ENCODE measurements at places on chromosomes 1 and 21.

DNA sequence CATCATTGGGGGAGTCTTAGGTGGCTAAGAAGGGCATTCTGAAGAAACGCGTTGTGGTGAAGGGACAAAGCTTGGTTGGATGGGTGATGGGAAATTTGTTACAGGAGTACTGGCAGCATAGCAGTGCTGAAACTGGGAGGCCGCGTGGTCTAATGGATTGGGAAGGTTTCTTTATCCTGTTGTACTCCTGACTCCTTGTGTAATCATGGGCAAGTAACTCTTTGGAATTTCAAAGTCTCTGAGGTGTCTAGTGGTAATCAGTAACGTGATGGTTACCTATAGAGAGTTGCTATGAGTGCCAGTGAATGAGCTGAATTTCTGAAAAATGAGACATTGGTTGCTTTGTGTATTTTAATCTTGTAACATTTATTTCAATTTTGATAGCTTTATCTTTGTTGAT lies 18.5 kb downstream of the DONSON start:
- DNase-seq, result no peak

DNA sequence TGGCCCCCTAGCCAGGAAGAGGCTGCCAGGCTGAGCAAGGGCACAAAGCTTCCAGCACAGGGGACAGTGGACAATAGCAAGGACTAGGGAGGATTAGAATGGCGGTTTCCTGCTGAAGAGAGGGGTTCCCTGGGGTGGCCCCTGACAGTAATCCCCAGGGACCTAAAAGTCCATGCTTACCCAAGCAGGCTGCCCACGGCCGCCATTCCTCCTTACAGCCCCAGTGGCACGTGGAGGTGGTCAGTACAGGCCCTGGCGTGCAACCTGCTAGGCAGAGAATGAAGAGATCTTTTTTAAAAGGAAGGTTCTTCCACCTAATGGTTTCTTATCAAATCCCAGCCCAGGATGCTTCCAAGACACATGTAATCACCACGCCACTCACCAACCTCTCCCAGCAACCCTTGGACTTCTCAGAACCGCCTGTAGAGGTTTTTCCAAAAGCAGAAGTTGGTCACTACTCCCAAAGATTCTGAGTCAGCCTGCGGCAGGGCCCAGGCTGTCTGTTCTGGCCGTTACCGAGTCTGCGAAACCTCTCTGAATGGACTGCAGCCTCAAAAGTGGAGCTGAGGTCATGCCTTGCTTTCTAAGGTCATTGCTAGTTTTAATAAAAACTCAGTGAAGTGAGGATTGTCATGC lies 926 bp downstream of the MRPL55 start:
- no peak for DNase-seq

DNA sequence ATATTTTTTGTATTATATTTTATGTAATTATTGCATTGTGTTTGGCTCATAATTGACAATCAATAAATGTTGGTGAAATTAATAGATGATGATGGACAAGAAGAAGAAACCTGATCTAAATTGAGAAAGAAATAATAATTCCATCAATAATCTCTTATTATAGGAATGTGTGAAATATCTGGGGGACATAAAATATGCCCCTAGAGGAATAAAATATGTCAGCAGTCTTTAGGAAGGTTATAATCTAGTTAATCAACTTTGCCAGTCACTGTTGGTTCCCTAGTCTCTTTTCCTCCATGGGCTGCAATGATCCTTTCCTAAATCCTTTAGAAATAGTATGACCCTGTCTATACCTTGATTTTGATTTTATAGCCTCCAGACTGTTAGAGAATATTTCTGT lies 549.7 kb upstream of the ADGRL4 start:
- DNase-seq, result no peak

DNA sequence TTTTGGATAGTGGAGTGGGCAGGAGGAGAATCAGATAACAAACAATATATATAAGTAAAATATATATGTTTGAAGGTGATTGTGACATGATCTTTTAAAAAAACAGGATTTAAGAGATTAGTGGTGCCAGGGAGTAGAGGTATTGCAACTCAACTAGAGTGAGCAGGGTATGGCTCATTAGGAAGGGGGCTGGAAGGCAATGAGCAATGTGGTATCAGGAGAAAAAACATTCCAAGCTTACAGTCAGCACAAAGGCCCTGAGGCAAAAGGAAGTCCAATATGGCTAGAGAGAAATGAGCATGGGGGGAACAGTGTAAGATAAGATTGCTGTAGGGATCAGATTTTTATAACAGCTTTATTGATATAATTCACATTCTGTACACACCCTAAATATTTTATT lies 5.3 kb upstream of the GADD45A start:
- no peak for DNase-seq

GRCh38 chr1:234774971-234775370 lies 165.0 kb upstream of the IRF2BP2 start:
- no peak for DNase-seq

DNA sequence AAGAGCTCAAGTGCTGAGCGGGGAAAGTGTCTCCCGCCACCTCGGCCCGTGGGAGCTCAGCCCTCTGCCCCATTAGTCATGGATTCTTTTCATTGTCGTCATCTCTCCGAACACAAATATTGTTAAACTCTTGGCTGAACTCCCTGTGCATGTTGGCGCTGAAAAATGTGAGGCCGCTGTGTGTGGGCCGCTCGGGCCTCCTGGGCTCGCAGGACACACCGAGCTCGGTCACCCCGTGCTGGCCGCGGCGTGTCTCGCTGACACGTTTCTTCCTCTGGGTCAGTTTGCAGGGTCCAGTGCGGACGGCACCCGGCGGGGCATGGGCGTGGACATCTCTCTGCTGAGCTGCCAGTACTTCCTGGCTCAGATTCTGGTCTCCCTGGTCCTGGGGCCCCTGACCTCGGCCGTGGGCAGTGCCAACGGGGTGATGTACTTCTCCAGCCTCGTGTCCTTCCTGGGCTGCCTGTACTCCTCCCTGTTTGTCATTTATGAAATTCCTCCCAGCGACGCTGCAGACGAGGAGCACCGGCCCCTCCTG lies 25.6 kb downstream of the SLC45A1 start:
- peak; percentile 36 for DNase-seq

DNA sequence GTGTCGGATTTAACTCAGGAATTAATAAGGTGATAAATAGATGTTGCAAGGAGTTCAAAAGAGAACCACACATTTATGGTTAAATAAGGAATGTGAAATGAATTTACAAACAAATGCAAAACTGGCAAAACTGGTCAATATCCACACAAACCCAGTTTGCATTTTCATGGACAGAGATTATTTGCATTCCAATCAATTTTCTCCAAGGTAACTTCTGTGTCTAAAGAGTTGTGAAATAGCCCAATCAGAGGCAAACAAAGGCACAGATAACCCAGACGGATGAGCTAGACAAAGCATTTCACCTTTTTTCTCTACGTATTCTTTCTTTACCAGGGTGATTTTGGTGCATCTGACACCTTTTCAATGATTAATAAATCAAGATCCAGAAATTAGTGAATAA lies 63.9 kb downstream of the MAP3K7CL start:
- no peak for DNase-seq

DNA sequence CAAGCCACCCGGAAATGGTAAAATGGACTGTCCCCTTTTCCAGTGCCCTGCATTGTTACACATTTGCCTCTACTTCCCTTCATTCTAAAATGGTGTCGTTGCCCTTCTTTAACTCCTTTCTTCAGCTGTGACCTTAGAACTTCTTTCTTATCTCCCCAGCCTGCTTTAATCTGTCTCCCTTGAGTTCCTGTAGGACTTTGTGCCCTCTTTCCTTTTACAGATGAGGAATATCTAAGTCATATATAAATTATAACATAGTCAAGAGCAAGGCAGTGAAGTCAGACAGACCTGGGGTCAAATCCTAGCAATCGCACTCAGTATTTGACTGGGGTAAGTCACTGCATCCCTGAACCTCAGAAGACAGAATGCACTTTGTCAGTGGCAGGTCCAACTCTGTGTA lies 31.4 kb upstream of the TMEM222 start:
- DNase-seq, result no peak

- DNase-seq, result no peak
These were observed 12.9 kb upstream of the CD55 start for GRCh38 chr1:207308451-207309190.

DNA sequence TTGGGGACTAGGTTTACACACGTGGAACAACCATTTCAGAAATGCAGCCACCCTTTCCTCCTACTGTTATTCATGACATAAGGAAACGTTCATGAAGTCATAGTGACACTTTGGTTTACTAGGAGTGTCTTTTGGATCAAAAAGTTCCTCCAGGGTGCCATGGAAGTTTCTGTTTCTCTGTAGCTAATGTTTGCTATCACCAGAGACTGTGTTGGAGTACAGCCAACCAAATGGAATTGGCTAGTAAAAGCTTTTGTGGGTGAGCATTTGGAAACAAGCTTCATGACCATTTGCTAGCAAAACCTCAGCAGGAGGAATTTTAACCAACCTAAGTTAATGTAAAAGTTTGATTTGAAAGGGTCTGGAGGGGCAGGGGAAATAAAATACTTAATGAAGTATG lies 43.9 kb upstream of the ADGRL2 start:
- no peak for DNase-seq

DNA sequence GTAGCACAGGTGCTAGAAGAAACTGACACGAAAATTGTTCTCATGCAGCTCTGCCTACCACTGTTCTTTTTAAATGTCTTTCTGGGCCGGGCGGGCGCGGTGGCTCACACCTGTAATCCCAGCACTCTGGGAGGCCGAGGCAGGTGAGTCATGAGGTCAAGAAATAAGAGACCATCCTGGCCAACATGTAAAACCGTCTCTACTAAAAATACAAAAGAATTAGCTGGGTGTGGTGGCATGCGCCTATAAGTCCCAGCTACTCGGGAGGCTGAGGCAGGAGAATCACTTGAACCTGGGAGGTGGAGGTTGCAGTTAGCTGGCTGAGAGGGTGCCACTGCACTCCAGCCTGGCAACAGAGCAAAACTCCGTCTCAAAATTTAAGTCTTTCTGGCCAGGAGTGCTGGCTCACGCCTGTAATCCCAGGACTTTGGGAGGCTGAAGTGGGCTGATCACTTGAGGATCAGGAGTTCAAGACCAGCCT lies 947 bp upstream of the RIT1 start:
- no peak for DNase-seq

- DNase-seq, result peak; percentile 45
These were observed 14.7 kb upstream of the BOLA1 start for GRCh38 chr1:149884433-149885338.

Measured in COLO829 (cell line).